ENCODE measurements at places on chromosomes 1 and 21.

DNA sequence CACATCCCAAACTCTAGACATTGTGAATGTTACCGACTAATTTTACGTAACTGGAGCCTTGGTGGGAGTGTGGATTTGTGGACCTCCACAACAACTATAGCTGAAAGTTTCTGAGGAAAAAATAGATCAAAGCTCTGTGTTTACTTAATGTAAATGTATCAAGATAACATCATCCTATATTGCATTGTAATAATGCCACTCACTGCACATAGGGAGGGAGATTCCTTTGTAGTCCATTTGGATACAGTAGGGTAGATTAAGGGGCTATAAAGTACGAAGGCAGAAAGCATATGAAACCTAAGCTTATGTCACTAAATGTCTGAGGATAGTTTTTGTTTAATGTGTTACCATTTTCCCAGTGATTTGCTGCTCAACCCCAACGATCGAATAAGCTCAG is 273.4 kb downstream of the TM2D1 start:
- no peak for DNase-seq

- DNase-seq = peak; percentile 70
Observed at GRCh38 chr1:52127181-52128180, 14.4 kb upstream of the ZFYVE9 start.

DNA sequence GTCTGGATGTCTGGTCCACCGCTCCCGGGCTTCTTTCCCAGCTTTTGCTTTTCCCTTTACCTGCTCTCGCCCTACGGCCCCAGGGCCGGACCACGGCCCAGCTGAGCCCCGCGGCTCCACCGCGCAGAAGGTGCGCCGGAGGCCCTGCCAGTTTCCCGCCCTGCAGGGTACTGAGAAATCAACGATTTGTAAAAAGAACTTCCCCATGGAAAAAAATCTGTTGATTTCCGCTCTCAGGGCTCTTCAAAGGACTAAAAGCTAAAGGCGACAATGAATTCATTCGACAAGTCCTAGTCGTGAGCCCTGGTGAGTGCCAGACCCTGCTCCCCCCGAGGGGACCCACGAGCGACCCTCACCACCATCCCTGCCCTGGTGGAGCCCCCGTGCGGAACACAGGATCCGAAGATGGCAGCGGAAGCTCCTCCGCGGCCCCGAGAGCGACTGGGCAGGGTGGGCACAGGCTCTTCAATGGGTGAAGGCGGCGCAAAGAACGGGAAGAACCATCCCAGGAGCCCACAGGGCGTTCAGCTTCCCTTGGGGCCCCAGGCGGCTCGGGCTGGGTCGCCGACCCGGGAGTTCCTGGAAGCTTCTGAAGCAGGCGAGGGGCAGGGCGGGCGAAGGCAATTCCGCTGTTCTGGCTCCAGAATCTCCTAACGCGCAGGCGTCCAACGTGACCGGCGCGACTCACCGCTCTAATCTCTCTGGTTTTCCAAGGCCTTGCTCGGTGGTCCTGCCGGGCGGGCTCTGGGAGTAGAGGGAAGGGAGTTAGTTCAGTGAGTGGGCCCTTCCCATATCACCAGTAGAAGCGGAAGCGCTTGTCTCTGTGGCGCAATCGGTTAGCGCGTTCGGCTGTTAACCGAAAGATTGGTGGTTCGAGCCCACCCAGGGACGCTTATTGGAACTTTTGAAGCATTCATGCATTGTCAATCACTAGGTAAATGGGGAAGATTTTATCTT is 6.6 kb upstream of the RNU1-2 start:
- DNase-seq = peak; percentile 92

- no peak for DNase-seq
Observed at GRCh38 chr1:8365661-8366362, 47.9 kb downstream of the SLC45A1 start.

GRCh38 chr1:41740630-41741239 is 178.0 kb downstream of the HIVEP3 start:
- DNase-seq = no peak

GRCh38 chr1:167659450-167659849 is 29.4 kb downstream of the RCSD1 start:
- DNase-seq = peak; percentile 63

Data from amniotic epithelial cell (primary cell).